ENCODE measurements at places on chromosomes 3 and 15.

- DNase-seq: no peak
Observed at GRCh38 chr3:17423786-17424536, 318.5 kb downstream of the TBC1D5 start.

DNA sequence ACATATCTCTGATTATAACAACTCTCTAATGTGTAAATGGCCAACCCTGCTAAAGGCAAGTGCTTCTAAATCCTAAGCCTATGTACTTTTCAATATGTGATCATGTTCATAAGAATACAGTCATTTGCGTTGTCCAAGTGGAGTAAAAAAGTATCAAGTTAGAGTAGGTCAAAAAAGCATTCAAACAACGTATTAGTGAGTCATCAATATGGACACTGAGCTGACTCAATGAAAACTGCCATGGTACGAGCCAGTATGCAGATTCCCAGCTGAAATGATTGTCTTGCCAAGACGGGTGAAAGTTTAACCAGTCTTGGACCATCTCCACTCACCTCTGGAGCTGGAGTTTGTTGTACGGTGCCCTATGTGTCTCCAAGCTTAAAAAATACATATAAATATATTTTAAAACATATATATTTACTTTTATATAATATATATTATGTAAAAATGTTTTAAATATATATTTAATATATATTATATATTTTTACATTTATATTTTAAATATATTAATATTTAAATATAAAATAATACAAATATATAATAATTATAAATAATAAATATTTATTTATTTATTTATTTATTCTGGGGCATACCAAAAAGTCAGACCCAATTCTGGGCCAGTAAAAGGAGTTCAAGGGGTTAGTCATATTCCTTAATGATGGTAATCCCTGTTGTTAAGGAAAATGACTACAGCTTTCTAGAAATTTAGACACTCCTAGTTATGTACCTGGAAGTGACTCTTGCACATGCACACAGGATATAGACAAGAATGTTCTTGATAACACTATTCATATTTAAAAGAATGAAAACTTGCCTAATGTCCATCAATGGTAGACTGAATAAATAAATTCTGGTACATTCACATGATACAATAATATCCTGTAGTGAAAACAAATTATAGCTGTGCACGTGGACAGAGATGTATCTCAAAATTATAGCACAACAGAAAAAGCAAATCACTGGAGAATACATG, 27.2 kb downstream of the PLSCR4 start:
- DNase-seq: no peak

GRCh38 chr3:65194047-65194714, 506.4 kb upstream of the ADAMTS9 start:
- no peak for DNase-seq

DNA sequence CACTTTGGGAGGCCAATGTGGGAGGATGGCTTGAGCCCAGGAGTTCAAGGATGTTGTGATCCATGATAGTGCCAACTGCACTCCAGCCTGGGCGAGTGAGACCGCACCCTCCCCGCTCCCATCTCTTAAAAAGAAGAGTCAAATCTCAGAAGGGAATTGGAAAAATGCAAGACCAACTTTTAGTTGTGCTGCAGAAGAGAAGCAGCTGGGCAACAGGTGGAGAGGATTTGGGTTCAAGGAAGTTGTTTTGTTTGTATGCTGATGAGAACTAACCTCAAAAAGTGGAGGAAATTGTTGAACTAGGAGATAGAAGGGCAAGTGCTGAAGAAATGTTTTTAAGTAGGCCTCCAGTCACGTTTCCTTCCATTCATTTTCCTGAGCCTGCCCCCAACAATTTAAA, 12.8 kb upstream of the PDCD7 start:
- DNase-seq: no peak

DNA sequence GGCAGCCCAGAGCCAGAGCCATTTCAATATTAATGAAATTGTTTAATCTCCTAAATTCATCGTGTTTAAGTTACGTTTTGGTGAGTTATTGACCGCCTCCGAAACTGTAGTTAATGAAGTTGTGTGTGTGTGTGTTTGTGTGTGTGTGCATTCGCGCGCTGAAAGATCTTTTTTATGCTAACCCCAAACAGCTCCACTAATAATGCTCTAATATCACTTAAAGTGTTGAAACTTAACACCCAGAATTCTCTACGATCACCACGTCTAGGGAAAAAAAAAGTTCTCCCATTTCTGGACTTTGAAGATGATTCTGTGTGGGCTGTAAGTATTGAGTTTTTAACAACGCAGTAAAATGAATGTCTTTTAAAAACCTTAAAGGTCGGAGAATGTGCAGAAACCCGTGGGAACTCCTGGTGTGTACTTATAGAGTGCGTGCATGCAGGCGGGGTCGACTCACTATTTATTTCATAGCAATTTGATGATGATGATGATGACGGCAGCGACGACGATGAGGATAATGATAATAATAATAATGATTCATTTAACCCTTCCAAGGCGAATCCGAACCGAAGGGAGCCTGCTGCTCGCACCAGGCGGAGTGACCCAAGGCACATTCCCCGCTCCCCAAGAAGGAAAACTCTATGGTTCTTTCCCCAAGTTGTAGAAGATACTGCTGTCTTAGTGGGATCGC, 1.4 kb upstream of the FOXB1 start:
- no peak for DNase-seq

DNA sequence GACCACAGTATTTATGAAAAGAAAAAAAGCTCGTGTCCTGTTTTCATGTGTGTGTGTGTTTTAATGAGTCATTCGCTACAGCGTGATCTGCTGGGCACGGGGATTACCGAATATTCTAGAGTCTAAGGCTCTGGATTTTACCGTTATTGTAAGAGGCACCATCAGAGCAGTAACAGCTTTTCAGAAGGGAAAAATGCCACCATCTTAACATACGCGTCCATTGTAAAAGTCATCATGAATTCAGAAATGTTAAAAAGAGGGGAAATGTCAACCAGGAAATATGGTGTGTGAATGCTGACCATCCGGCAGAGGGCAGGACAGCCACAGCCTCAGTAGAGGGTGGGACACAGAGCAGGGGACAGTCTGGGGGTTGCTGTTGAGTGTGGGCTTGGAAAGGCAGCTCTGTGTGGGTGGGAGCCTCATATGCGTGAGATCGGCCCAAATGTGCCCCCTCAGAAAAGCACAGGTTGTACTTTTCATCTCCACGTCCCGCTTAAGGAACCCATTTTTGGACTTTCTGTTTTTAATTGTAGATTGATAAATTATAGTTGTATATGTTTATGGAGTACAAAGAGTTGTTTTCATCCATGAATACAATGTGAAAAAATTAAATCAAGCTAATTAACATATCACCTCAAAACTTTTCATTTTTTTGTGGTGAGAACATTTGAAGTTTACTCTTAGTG, 69.6 kb downstream of the ASB7 start:
- DNase-seq: no peak

GRCh38 chr15:22956978-22957260, 23.2 kb downstream of the CYFIP1 start:
- no peak for DNase-seq

DNA sequence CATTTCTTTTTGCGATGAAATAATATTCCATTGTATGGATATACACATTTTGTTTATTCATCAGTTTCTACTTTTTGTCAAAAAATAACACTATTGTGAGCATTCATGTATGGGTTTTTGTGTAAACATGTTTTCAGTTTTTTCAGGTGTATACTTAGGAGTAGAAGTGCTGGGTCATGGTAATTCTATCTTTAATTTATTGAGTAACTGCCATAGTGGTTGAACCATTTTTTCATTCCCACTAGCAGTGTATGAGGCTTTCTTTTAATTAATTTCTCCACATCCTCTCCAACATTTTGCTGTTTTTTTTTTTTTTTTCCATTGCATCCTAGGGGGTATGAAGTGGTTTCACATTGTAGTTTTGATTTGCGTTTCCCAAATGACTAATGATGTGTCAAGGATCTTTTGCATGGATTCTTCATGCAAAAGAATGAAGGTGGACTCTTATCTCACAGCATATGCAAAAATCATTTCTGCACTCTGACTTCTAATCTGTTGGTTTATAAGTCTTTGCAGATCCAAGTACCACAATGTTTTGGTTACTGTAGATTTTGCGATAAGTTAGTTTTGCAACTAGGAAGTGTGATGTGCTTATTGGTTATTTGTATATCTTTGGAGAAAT, 12.6 kb downstream of the ATP2C1 start:
- no peak for DNase-seq

DNA sequence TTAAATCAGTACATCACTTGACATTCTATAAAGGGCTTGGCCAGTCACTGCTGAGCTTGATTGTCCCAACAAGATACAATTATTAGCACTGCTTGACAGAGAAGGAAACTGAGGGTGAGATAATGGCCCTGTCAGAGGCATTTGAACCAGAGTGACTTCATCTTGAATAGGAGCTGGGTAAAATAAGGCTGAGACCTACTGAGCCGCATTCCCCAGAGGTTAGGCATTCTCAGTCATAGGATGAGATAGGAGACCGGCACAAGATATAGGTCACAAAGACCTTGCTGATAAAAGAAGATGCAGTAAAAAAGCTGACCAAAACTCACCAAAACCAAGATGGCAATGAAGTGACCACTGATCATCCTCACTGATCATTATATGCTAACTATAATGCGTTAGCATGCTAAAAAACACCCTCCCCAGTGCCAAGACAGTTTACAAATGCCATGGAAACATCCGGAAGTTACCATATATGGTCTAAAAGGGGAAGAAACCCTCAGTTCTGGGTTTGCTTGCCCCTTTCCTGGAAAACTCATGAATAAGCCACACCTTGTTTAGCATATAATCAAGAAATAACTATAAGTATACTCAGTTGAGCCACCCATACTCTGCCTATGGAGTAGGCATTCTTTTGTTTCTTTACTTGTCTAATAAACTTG, 239.1 kb upstream of the SETMAR start:
- no peak for DNase-seq

GRCh38 chr3:43082457-43082856, 23.4 kb downstream of the POMGNT2 start:
- no peak for DNase-seq

GRCh38 chr15:82943176-82943575, 9.3 kb downstream of the HOMER2 start:
- DNase-seq: no peak

GRCh38 chr3:59480486-59480995, 430.7 kb upstream of the CFAP20DC start:
- no peak for DNase-seq
